ENCODE measurements at places on chromosomes 4 and X. TPM values are rescaled to one million over a fixed set of nuclear protein-coding genes. Genes with fewer than 3 reads are reported as not detected.

- no peaks in the 10 kb centered on the region for H3K36me3 ChIP-seq
- H3K27me3 ChIP-seq: peaks cover 3% of the 10 kb centered on the region
- H3K4me1 ChIP-seq: peaks cover 6% of the 10 kb centered on the region
Measured at GRCh38 chr4:67883458-67883857, 344 bp downstream of the TMPRSS11D start.

DNA sequence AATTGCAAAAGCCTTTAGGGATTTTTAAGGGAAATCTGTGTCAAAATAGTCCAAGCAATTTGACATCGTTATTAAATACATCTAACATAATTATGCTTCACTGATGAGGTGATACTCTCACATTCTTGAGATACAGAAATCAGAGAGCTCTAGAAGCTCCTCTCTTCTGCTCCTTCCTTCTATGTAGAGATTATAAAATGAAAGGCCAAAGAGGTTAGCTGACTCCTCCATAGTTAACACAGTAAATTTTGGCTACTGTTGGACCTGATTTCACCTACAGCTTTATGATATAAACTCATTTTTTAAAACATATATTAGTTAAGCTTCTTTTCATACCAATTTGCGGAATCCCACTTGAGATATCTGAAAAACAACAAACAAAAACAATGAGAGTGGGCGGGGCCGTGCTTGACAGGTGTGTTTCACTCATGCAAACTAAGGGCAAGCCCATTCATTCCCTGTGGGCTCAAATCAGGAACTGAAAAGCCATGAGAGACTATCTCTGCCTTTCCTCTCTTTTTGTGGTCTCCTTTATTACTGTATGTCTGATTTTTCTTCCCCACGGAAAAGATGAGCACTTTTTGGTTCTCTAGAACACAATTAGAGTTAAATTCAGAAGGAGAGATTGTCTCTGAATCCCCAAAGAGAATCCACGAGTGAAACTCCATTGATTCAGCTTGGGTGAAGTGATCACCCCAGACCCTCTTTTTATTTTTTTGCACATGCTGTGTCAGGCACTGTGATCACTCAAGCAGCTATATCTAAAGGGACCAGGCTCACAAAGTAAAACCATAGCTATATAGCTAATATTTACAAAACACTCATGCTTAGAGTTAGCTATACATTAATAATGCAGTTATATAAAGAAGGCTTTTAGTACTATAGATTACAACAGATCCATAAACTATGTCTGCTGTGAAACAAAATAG is 566.3 kb downstream of the IL15 start:
- H3K27me3 ChIP-seq: no peaks in the 10 kb centered on the region
- no peak overlapping the region for H3K27ac ChIP-seq
- no peak for DNase-seq
- H3K4me1 ChIP-seq: peaks cover 22% of the 10 kb centered on the region
- H3K36me3 ChIP-seq: peaks cover 13% of the 10 kb centered on the region

DNA sequence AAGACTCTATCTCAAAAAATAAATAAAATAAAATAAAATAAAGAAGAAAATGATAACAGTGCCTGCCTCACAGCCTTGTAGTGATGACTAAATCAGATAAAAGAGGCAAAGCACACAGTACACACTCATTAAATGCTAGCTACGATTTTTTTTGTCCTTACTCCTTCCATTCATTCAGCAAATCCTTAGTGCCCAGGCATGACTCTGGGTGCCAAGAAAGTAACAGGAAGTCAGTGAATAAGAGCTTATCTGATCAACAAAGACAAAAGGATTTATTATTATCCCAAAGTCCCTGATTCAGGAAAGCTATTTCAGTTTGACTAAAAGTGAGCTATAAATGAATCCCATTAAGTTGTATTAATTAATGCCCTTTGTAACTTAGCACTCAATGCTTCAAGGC is 92.7 kb downstream of the SH3KBP1 start:
- no peak overlapping the region for H3K4me3 ChIP-seq
- DNase-seq: no peak
- H3K36me3 ChIP-seq: no peaks in the 10 kb centered on the region
- peaks cover 27% of the 10 kb centered on the region for H3K4me1 ChIP-seq
- no peak overlapping the region for H3K27ac ChIP-seq

DNA sequence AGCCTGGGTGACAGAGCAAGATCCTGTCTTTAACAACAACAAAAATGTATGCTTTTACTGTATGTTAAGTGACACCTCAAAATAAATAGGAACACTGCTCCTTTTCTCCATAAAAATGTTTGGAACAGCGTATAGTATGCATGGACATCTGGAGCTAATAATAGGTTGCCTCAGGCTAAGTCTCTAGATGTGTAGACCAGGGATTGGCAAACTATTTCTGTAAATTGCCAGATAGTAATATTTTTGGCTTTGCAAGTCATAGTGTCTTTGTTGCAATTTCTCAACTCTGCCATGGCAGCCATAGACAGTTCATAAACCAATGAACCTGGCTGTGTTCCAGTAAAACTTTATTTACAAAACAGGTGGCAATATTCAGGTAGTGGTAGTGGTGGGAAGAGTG is 76.6 kb upstream of the CBLL2 start:
- no peak for DNase-seq
- peaks cover 2% of the 10 kb centered on the region for H3K36me3 ChIP-seq
- H3K4me1 ChIP-seq: peaks cover 10% of the 10 kb centered on the region
- H3K27ac ChIP-seq: no peak overlapping the region
- no peaks in the 10 kb centered on the region for H3K27me3 ChIP-seq
- no peak overlapping the region for H3K4me3 ChIP-seq

Gene DCAF8L2
- not detected for total RNA-seq

- no peak for DNase-seq
- H3K4me1 ChIP-seq: peaks cover 1% of the 10 kb centered on the region
- no peaks in the 10 kb centered on the region for H3K36me3 ChIP-seq
Measured at GRCh38 chr4:26067035-26067434, 153.0 kb downstream of the SMIM20 start.

DNA sequence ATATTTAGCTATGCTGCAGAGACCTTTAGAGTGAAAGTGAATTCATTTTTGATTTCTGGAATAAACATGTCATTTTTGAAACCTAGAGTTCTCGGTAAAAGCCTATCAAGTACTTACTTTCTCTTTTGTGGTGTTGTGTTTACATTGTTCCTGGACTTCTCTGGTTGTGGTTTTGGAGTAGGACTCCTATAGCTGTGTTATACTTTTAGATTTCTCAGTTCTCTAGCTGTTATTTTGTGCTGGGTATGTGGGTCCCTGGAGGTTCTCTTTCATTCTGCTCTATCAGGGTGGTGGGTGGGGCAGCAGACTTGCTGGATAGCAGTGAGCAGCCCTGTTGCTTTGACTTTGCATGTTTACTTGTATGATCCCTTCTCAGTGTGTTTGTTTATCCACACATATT is 25.6 kb upstream of the MSMO1 start:
- no peaks in the 10 kb centered on the region for H3K27me3 ChIP-seq
- peaks cover 11% of the 10 kb centered on the region for H3K36me3 ChIP-seq
- peak overlapping the region; percentile 64 for H3K4me3 ChIP-seq
- H3K4me1 ChIP-seq: peaks cover 11% of the 10 kb centered on the region
- no peak for DNase-seq

All from chondrocyte (in vitro differentiated cells).